T-helper 1 cell treated with Interleukin-12 subunit alpha and Interleukin-12 subunit beta and Interleukin-4 antibody, amounts not matched to agents 30 ng/mL and 1 ng/mL, for 36 hours (primary cell): ENCODE measurements at places on chromosomes 4 and X. TPM values are rescaled to one million over a fixed set of nuclear protein-coding genes. Genes with fewer than 3 reads are reported as not detected.

NPY2R gene
- total RNA-seq: not detected in 2 replicates

PABPC4L gene
- not detected in 2 replicates for total RNA-seq

TMEM131L gene
- total RNA-seq: 34.0 and 35.0 TPM in 2 replicates

CHIC1 gene
- 6.5 and 8.0 TPM in 2 replicates for total RNA-seq

TMPRSS11E gene
- not detected in 2 replicates for total RNA-seq

TEC gene
- 0.91 and 1.1 TPM in 2 replicates for total RNA-seq

PFKFB1 gene
- 0.15 and 0.56 TPM in 2 replicates for total RNA-seq

PNMA5 gene
- 0.34 and 0.37 TPM in 2 replicates for total RNA-seq

PPAT gene
- total RNA-seq: 26.4 and 29.3 TPM in 2 replicates

UGT8 gene
- 0.12 TPM in 1 of 2 replicates, not detected in the other for total RNA-seq
